Purkinje cell (primary cell): ENCODE measurements at places on chromosomes 3 and 15. TPM values are rescaled to one million over a fixed set of nuclear protein-coding genes. Genes with fewer than 3 reads are reported as not detected.

HTR3E gene
- not detected in 2 replicates for polyA plus RNA-seq

GPR149 gene
- not detected in 2 replicates for polyA plus RNA-seq

EPHA6 gene
- polyA plus RNA-seq, result 2.6 TPM in 1 of 2 replicates, not detected in the other

GHSR gene
- polyA plus RNA-seq, result not detected in 2 replicates

SPINT1 gene
- polyA plus RNA-seq, result not detected in 2 replicates

CGNL1 gene
- polyA plus RNA-seq, result 5.9 and 7.8 TPM in 2 replicates

MYL3 gene
- 0.27 TPM in 1 of 2 replicates, not detected in the other for polyA plus RNA-seq

PRICKLE2 gene
- 29.2 and 37.6 TPM in 2 replicates for polyA plus RNA-seq

LNP1 gene
- polyA plus RNA-seq, result 5.7 and 9.9 TPM in 2 replicates

ATP8B4 gene
- 0.58 TPM in 1 of 2 replicates, not detected in the other for polyA plus RNA-seq

ALCAM gene
- polyA plus RNA-seq, result 1.7 and 11.9 TPM in 2 replicates

HIGD1A gene
- 1,119 and 1,494 TPM in 2 replicates for polyA plus RNA-seq

AHSG gene
- not detected in 2 replicates for polyA plus RNA-seq

NDUFB4 gene
- polyA plus RNA-seq, result 1,161 and 1,165 TPM in 2 replicates

CPNE9 gene
- polyA plus RNA-seq, result 6.6 and 12.5 TPM in 2 replicates

RTP3 gene
- not detected in 2 replicates for polyA plus RNA-seq

TGM5 gene
- polyA plus RNA-seq, result 0.24 TPM in 1 of 2 replicates, not detected in the other

FSTL1 gene
- polyA plus RNA-seq, result 1.7 and 2.1 TPM in 2 replicates

DRD3 gene
- polyA plus RNA-seq, result not detected in 2 replicates

TERC gene
- polyA plus RNA-seq, result not detected in 2 replicates

DUOX1 gene
- not detected in 2 replicates for polyA plus RNA-seq

CLRN1 gene
- not detected in 2 replicates for polyA plus RNA-seq

CADM2 gene
- 94.3 and 107 TPM in 2 replicates for polyA plus RNA-seq

RPSA gene
- 204 and 250 TPM in 2 replicates for polyA plus RNA-seq

FOXL2NB gene
- not detected in 2 replicates for polyA plus RNA-seq

CMTM8 gene
- 1.7 TPM in 1 of 2 replicates, not detected in the other for polyA plus RNA-seq

NPAP1 gene
- polyA plus RNA-seq, result 0.47 TPM in 1 of 2 replicates, not detected in the other

ALDH1L1 gene
- 4.2 and 4.9 TPM in 2 replicates for polyA plus RNA-seq

EAF2 gene
- 23.2 and 36.4 TPM in 2 replicates for polyA plus RNA-seq

CDHR4 gene
- not detected in 2 replicates for polyA plus RNA-seq

CCDC13 gene
- polyA plus RNA-seq, result 1.3 and 5.1 TPM in 2 replicates

MUC4 gene
- polyA plus RNA-seq, result 0.15 TPM in 1 of 2 replicates, not detected in the other

ACAA1 gene
- 20.7 and 21.7 TPM in 2 replicates for polyA plus RNA-seq

IL12A gene
- not detected in 2 replicates for polyA plus RNA-seq

SEMA6D gene
- 20.1 and 25.1 TPM in 2 replicates for polyA plus RNA-seq

RETNLB gene
- not detected in 2 replicates for polyA plus RNA-seq

KCNMB2 gene
- polyA plus RNA-seq, result 3.3 TPM in 1 of 2 replicates, not detected in the other

TMCO5A gene
- polyA plus RNA-seq, result not detected in 2 replicates

GOLGA6L7 gene
- polyA plus RNA-seq, result not detected in 2 replicates

CHRM5 gene
- not detected in 2 replicates for polyA plus RNA-seq

EFCC1 gene
- not detected in 2 replicates for polyA plus RNA-seq

GOLGA8O gene
- polyA plus RNA-seq, result not detected in 2 replicates
